Naive thymus-derived CD4-positive, alpha-beta T cell (primary cell): ENCODE measurements at places on chromosomes 2 and 18. TPM values are rescaled to one million over a fixed set of nuclear protein-coding genes. Genes with fewer than 3 reads are reported as not detected.

DNA sequence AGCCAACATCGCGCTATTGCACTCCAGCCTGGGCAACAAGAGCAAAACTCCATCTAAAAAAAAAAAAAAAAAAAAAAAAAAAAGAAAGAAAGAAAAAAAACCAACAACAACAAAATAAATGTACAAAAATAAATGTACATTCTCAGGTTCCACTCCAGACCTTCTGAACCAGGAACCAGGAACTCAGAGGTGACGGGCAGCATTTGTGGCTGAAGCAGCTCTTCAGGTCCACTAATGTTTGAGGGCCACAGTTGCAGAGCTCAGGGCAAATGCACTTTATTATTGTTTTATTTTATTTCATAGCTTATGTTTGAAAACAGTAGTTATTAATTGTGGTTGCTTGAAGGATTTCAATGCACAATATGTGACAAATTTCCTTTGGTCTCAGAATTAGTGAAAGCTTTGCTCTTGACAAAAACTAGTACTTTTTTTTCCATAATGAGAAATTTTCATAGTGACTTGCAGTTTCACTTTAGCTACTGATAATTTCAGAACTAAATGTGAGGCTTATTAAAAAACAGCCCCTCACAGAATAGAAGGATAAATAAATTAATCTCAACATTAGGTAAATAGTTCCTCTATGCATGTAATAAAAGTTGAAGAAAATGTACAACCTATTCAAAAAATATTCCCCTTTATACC is 378.4 kb upstream of the SPHKAP start:
- no peak for DNase-seq
- no peaks in the 10 kb centered on the region for H3K36me3 ChIP-seq
- H3K4me3 ChIP-seq = no peak overlapping the region
- no peaks in the 10 kb centered on the region for H3K4me1 ChIP-seq
- H3K27ac ChIP-seq = no peak overlapping the region

- no peak for DNase-seq
- H3K4me1 ChIP-seq = no peaks in the 10 kb centered on the region
- no peak overlapping the region for H3K27ac ChIP-seq
These were observed 68.7 kb upstream of the LYPD6 start for GRCh38 chr2:149261692-149262091.

FNDC4 gene
- not detected for total RNA-seq

HK2 gene
- total RNA-seq = 12.1 TPM
